H9 (cell line): ENCODE measurements at places on chromosomes 5 and 9. TPM values are rescaled to one million over a fixed set of nuclear protein-coding genes. Genes with fewer than 3 reads are reported as not detected.

DNA sequence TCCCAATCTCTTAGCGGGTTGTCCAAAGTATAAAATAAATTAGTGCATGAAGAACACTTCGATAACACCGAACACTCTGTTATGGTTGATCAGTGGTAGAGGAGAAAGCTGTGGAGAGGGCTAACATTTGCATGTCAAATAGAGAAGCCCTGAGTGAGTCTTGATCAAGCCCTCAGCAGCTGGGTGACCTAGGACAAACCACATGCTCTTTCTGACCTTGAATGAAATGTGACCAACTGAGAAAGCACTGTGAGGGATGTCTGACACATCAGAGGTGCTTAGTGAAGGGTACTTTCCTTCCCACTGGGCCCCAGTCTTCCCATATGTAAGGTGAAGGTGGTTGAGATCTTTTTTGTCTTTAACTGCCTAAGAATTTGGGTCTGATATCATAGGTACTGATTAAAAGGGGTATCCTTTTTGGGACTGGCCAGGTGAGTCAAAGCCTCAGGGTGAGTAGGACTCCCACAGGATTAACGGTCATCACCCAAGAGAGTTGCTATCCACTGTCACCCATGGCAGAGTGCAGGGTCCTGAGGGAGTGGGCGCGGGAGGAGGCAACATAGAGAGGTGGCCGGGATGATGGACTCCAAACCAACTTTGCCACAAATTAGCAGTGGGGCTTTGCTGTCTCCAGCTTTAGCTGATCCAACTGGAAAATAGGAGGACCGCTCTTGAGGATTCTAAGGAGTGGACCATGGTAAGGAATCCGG, 53.5 kb downstream of the KIF4B start:
- DNase-seq, result no peak

BAAT gene
- total RNA-seq, result 0.09 and 0.15 TPM in 2 replicates

HEMGN gene
- total RNA-seq, result not detected in 2 replicates

CSF2 gene
- not detected in 2 replicates for total RNA-seq

DNA sequence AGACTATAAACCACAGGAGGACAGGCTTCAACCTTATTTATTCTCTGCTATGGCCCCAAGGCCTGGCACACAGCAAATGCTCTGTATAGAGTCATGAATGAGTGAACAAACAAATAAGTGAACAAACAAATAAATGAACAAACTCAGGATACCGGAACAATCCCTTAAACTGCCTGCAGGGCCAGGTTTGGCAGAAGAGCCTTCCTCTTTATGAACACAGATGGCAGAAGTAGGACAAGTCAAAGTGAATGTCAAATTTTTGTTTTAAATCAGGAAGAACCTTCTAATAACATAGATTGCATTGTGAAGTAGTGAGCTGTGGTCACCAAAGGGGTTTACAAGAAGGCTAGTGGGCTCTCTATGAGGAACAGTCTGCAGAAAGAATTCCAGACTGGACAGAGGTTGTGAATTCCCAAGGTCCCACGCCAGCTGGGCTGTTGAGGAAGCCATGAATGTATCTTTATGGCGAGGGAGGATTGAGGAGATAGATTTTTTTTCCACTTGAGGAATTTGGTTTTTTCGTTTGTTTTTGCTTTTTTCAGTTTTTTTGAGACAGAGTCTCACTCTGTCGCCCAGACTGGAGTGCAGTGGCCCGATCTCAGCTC, 30.3 kb upstream of the STING1 start:
- DNase-seq, result no peak

DNA sequence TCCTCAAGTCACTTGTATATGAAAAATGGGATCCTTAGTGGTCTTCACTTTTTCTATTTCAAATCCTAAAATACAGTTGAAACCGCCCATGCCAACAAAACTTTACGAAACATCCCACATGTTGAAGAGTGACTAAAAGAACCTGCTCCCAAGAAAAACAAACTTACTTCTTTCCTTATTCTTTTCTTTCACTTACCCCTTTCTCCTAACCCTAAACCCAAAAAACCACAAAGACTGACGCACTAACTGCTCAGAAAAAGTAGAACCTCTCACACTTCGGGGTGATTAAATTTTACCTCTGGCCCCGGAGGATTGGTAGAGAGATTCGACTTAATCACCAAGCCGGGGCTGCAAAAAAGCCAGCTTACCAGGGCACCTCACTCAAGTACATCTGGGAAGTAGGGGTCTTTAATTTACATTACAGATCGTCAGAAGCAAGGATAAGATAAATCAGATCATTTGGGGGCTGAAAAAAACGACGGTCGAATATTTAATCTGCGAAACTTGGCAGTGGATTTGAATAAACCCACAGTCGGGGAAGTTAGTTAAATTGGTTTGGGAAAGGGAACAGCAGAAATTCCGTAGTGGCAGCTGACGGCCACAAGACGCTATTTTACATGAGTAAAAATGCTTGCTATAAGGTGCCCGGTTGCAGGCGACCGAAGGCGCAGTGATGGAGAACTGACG, 1.3 kb downstream of the CDO1 start:
- no peak for DNase-seq

GRCh38 chr9:5586391-5586802, 42.5 kb upstream of the RIC1 start:
- DNase-seq, result no peak

DNA sequence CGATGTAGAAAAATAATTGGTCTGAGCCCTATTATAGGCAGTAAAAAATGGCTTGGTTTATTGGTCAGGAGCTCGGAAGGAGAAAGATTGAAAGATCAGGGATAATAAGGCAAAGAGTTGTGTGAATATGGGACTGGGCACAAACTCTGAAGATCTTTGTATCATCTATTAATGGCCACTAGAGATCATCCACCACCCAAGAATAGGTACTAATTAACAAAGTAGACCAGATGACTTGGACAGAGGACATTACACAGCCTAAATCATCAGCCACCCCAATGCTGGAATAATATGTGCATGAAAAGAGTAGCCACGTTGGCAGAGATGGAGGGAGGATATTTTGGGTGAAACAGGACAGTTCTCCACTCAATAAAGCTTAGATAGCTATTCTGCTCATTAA, 364.1 kb downstream of the EFNA5 start:
- DNase-seq, result no peak

ACTL7B gene
- 0.09 TPM in 1 of 2 replicates, not detected in the other for total RNA-seq

DNA sequence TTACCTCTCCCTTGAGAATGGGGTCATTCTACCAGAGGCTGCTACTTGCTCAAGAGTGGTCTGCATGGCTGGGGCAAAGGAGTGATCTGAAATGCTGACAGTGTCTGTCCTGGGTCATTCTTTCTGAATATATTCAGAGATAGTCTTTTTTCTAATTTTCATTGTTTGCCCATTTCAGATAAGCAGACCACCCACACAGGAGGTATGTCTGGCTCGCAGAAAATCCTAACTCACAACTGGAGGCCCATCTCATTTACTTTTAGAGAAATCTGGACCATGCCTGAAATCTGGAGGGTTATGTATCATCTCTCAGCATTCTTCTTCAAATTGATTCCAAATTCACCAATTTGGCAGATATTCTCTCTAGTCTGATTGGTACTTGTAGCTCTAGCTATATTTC, 227.6 kb downstream of the SEC61B start:
- DNase-seq, result no peak

DNA sequence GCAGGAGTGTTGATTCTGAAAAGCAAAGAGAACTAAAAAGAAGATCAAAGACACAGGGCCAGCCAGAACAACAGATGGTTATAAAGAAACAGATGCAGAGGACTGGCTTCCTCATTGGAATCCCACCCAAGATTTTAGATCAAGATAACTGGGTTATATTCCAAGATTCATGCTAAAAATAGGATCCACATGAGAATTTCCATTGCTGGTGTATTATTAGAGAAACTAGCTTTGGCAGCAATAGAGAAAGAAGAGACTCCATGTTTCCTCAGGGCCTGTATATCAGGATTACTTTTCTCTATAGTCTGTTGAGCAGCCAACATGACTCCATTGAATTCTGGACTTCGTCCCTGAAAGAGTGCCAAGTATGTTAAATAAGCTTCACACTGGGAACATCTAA, 367.3 kb downstream of the TUSC1 start:
- no peak for DNase-seq

DNA sequence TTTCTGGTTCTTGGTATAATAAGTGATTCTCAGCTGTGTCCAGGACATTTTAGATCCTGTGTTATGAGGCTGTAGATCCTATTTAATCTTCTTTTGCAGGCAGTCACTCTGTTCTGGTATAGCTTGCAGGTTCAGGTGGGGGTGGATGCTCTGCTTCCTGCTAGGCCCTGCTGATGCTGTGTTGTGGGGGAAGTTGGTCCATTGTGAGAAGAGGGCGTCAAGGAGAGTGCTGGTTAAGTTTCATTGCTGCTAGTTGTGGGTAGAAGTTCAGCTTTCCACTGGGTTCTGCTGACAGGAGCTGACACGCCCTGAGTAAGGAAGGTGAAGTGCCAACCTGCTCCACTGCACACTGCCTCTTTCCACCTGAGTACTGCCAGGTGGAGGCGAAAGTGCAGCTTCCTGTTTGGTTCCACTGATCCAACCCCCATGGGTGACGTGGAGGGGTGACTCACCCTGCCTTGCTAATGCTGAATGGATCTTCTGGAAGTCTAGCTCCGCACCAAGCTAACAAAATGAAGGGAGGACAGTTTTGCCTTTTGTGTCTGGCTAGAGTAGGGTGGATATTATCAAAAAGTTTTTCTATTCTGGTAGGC, 16.3 kb downstream of the NMRK1 start:
- DNase-seq, result peak; percentile 43

UBE2QL1 gene
- total RNA-seq, result 0.11 and 0.15 TPM in 2 replicates

ARID3C gene
- total RNA-seq, result not detected in 2 replicates

DNA sequence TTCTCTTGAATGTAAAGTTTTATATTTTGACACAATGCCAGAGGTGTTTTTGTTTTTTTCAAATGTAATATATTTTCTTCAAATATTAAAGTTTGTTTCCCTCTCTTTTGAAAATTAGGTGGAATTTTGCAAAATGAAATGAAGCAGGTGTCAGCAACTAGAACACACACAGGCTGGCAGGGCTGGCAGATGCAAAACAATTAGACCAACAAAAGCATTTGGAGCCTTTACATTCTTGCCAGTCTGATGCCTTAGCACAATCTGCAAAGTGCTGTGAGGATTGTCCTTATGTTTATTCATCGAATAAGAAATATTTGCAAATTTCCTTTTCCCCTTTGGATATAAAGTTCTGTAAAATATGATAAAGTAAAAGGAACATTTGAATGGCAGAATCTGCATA, 1063.9 kb downstream of the CDH9 start:
- no peak for DNase-seq

SEMA5A gene
- 4.1 and 4.3 TPM in 2 replicates for total RNA-seq

ADAMTSL2 gene
- total RNA-seq, result 0.61 and 0.86 TPM in 2 replicates

PCDHGB1 gene
- total RNA-seq, result 5.0 and 5.2 TPM in 2 replicates

NUP214 gene
- 47.2 and 53.8 TPM in 2 replicates for total RNA-seq

- DNase-seq, result no peak
Measured at GRCh38 chr5:157819502-157820115, 39.3 kb downstream of the CLINT1 start.

DNA sequence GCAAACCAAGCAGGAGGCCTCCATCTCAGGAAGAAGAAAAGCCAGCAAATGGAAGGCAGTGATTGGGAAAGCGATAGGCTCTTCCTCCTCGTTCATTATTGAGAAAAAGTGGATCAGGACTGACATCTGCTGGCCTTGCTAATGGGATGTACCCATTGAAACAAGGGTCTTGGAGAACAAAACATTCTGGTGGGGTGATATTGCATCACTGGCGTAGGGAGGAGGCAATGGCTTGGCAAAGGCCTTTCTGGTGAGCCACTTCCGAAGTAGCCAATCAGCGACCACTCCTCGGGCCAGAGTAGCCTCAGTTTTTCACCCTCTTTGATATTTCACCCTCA, 86.7 kb upstream of the NFIB start:
- peak; percentile 83 for DNase-seq

GRCh38 chr5:137262818-137263217, 236.3 kb downstream of the SPOCK1 start:
- no peak for DNase-seq
